Progenitor cell of endocrine pancreas (in vitro differentiated cells): ENCODE measurements at places on chromosomes 2 and 18. TPM values are rescaled to one million over a fixed set of nuclear protein-coding genes. Genes with fewer than 3 reads are reported as not detected.

SFT2D3 gene
- 13.7 and 15.3 TPM in 2 replicates for total RNA-seq

SPC25 gene
- 14.5 and 15.8 TPM in 2 replicates for total RNA-seq

GRCh38 chr2:9251154-9252001 is 44.8 kb downstream of the ASAP2 start:
- no peak for DNase-seq

DNA sequence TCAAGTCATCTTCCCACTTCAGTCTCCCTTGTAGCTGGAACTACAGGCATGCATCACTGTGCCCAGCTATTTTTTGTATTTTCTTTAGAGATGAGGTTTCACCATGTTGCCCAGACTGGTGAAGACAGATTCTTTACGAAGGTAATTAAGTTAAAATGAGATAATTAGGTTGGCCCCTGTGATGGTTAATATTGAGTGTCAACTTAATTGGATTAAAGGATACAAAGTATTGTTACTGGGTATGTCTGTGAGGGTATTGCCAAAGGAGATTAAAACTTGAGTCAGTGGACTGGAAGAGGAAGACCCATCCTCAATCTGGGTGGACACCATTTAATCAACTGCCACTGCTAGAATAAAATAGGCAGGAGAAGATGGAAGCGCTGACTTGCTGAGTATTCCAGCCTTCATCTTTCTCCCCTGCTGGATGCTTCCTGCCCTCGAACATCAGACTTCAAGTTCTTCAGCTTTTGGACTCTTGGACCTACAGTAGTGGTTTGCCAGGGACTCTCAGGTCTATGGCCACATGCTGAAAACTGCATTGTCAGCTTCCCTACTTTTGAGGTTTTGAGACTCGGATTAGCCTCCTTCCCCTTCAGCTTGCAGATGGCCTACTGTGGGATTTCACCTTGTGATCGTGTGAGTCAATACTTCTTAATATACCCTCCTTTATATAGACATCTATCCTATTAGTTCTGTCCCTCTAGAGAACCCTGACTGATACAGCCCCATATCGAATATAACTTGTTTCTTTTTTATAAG is 269.1 kb downstream of the TMX3 start:
- no peak for DNase-seq

- no peak for DNase-seq
Measured at GRCh38 chr2:212711856-212712255, 173.3 kb upstream of the ERBB4 start.

- DNase-seq = no peak
Measured at GRCh38 chr2:176128172-176128981, 1.1 kb upstream of the HOXD8 start.

DNA sequence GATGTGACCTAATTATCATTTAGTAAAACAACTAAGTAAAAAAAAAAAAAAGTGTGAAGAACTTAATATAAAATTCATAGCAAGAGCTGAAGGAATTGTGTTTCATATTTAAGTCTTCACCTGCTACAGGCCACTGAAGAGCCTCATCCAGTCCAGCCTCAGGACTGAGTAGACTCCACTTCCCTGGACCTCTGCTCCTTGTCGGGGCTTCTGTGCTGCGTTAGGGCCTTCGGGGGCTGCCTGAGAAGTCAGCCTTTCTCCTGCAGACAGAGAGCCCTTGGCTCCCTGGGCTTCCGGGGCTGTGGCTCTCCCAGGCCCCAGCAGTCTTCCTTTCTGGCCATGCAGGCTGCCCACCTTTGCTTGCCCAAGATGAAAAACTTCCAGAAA is 95.5 kb downstream of the MTCL1 start:
- no peak for DNase-seq

DNA sequence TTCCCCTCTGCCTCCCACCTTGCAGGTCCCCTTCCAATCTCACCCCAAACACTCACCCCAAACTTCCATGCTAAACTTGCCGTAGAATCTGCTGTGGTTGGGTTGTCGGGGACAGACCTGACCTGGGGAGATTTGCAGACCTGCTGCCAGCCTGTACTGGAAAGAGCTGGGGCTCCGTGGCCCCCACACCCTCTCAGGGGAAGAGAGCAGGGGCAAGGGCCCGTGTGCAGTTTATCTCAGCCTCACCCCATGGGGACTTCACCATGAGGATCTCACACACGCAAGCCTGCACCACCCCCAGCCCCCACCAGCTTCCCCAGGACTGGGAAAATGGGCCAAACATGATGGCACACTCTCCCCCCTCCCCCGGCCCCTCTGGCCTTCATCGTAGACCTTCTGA is 30.7 kb downstream of the KCNIP3 start:
- no peak for DNase-seq
